ENCODE measurements at places on chromosomes 1 and 21.

- DNase-seq = no peak
Observed at GRCh38 chr1:199646761-199647160, 380.7 kb upstream of the NR5A2 start.

GRCh38 chr1:153519242-153519641, 16.5 kb downstream of the S100A6 start:
- no peak for DNase-seq

- no peak for DNase-seq
Observed at GRCh38 chr1:164006621-164007020, 552.4 kb upstream of the PBX1 start.

GRCh38 chr1:29234471-29234870, 1.9 kb upstream of the PTPRU start:
- no peak for DNase-seq

DNA sequence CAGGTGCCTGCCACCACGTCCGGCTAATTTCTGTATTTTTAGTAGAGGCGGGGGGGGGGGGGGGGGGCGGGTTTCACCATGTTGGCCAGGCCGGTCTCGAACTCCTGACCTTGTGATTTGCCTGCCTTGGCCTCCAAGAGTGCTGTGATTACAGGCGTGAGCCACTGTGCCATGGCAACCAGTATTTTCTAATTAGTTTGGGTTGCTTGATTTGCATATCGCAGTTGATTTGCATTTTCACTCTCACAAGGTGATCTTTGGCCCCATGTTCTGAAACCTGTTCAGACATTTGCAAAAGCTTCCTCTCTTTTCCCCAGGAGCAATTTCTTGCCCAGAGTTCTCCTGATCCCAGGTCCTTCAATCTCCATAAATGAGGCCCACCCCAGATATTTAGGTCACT, 1.7 kb downstream of the TOR3A start:
- DNase-seq = no peak

- DNase-seq = no peak
Observed at GRCh38 chr21:35628316-35628715, 432.0 kb downstream of the SETD4 start.

DNA sequence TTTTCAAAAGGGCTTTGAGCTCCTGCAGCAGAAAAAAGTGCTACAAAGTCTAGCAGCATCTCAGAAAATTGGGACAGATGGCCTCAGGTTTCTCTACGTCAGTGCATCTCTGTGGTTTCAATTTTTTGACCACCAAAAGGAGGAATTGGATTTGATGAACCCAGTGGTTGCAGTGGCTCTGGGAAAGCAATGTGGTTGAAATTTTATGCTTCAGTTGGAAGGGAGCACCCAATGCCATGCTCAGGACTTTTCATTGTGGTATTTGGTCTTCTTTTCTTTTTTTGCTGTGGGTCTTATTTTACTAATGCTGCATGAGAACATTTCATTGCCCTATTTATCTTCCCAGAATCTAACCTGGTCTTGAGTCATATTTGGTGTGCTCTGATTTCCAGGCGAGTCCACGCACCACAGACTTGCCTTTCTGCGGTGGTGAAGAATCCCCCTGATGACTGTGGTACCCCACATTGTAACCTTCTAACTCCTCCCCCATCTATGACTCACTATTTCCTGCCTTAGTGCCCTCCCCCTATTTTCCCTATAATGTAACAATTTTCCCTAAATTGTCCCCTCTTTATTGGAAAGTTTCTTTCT, 56.7 kb downstream of the S1PR1 start:
- DNase-seq = no peak

DNA sequence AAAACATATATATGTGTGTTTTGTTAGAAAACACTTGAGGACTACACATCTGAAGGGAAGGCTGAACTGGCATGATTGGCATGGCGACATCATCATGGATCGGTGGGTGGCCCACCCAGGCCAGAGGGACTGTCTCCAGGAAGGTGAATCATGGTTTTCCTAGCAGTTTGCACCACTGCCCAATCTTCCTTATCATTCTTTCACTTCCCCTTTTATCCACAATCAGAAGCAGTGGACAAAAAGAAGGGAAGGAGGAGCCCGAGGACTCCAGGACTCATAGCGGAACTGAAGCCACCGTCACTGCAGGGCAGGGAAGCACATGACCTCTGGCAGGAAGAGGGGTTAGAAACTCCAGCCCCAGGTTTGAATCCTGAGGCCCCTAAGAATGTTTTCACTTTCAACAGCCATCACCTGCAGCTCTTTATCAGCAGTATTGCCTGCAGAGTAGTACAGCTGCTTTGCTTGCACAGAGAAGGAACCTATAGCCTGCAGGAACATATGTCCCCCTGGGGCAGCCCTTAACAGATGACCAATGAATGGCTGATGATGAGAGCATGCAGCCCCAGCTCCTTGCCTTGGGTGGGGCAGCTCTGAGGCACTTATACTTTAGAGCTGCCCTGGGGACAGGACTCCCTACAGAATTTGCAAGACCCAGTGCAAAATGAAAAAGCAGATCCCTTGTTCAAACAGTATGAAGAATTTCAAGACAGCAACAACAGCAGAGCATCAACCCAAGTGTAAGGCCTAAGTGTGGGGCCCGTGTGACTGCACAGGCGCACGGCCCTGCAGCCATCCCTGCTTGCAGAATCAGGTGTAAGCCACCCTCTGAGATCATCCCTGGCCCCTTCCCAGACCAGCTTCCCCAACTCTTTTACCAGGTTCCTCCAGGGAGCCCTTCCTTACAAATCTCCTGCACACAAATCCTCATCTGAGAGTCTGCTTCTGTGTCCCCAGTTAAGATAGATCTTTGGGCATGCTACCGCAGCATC, 241.8 kb upstream of the IRF2BP2 start:
- no peak for DNase-seq

DNA sequence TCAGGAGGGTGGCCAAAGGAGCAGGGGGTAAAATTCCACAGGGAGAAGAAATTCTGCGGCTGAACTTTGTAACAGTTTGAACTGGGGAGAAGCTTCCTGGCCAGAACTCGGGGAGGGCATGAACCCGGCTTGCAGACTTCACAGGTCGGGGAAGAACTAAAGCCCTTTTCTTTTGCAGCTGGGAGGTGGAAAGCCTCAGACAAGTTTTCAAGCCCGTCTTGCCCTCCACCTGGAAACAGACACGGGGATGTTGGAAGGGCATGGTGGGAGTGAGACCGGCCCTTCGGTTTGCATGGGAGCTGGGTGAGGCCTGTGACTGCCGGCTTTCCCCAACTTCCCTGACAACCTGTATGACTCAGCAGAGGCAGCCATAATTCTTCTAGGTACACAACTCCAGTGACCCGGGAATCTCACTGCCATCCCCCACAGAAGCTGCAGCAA, 11.3 kb downstream of the THEM4 start:
- DNase-seq = no peak

DNA sequence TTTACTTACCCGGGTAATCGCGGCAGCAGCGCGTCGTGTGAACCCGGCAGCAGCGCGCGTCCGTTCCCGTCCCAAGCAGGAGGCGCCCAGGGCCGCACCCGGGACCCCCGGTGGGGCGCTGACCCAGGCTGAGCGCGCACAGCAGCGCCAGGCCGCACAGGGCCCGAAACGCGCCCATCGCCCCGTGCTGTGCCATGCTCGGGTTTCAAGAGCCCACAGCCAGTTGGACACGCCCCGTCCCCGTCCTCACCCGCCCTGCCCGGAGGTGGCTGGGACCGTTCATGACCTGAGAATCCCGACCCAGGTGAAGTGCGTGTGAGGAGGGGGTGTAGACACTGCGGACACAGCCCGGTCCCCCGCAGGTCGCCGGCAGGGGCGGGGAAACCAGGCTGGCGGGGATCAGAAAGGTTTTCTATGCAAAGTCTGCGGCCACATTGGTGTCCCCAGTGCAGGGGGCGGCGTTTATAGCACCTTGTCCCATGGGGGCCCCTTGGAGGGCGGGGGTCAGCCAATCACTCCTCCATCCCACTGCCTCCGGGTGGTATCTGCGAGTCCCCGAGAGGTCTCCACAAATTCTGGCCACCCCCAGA, at the start of gene TNFRSF18:
Gene TNFRSF18 (minus strand): TSS at position 217 of the 590 bp plus-strand sequence. CDS start 21 bp downstream, at position 196.
- DNase-seq = no peak

DNA sequence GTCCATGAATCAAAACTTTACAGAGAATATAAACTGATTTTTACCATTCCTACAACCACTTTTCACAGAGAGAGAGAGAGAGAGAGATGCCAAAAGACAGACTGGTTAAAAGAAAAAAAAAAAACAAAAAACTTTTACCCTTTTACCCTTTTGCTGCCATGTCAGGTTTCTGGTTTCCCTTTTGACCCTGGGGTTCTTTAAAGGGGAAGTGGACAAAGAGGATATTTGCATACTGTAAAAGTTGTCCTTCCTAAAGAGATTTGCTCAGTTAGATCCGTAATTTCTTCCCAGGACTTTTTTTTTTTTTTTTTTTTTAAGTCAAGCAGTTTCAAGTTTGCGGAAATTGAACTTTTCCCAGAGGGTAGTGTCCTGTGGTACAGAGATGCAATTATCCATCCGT, 287.8 kb upstream of the RGS18 start:
- DNase-seq = no peak

GRCh38 chr1:242811092-242811840, 286.8 kb upstream of the PLD5 start:
- no peak for DNase-seq

All from AG09319 (cell line).